Nucleus accumbens (tissue), 56 donors: ENCODE measurements at places on chromosomes 1 and 21.

DNA sequence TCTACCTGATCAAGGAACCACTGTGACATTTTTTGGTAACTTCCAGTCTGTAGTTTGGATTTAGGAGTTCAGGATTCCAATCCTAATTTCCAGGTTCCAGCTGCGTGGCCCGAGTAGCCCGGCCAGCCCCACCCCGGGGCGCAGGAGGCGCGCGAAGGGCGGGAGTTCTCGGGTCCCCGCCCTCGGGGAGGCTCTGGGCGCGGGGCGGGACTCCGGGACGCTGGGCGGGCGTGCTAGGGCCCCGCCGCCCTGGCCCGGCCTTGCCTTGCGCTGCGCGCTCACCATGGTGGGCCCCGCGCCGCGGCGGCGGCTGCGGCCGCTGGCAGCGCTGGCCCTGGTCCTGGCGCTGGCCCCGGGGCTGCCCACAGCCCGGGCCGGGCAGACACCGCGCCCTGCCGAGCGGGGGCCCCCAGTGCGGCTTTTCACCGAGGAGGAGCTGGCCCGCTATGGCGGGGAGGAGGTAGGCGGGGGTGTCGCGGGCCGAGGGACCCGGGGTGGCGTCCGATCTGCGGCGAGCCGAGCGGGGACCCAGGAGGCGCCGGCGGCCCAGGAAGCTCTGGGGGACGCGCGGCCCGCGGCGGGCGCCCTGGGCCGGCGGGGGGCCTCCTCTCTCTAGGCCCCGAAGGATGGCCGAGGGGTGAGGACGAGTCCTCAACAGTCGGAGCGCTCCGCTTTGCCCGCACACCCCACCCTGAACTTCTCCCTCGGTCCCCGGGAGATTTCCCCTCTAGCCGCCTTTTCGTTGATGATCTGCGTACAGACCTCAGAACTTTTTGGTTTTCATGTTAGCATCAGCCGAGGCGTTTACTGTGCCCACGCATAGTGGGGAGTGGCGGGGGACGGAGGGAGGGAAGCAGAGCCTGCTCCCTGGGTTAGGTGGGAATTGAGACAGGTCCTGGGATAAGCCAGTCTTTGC is at the start of gene NENF:
TSS of gene NENF (plus strand) at position 260 of the 916 bp plus-strand sequence. CDS start at position 284, 24 bp downstream.
- peak; percentile 74 for DNase-seq

DNA sequence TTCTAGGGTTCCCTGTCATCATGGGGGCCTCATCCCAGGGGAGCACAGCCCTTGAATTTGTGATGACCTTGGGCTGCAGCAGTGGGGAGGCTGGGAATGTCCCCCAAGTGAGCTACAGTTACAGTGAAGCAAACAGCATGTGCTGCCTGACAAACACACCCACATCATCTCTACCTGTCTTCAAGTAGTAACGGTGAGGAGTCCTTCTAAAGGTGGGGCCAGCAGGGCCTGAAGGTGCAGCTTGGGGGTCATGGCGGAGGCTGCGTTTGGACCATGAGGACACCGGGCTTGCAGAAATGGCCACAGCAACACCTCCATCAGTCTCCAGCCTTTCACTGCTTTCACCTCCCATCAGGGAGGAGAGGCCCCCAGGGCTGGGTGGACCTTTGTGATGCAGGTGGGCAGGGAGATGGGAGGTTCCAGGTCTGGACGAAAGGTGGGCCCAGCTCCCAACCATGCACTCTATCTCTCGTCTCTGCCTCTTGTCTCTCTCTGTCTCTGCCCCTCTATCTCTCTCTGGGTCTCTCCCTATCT is 55.7 kb downstream of the WNT9A start:
- DNase-seq: no peak

DNA sequence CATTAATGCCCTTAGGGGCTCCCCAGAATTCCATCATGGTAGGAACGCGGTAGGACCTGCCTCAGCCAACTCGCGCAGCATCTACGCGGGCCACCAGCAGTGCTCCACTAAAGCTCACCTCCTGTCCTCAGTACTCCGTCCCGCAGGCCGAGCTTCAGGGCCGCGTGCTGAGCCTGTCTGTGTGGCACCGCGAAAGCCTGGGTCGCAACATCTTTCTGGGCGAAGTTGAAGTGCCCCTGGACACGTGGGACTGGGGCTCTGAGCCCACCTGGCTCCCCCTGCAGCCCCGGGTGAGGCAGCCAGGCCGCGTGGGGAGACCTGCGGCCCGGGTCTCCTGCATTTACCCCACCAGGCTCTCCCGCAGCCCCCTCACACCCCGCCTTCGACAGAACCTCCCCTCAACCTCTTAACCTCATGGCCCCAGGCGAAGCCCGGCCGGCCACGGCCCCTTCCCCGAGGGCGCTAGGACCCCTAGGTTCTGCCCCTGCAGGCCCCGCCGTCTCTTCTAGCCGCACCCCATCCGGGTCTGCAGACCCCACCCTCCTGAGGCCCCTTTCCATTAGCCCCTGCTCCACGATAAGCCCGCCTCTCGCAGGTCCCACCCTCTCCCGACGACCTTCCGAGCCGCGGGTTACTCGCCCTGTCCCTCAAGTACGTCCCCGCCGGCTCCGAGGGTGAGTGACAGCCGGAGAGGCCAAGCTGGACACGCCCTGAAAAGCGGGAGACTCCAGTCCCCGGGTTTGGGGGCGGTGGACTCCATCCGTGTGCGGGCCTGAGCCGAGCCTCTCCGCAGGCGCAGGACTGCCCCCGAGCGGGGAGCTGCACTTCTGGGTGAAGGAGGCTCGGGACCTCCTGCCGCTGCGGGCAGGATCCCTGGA is 9.1 kb downstream of the SYTL1 start:
- no peak for DNase-seq

DNA sequence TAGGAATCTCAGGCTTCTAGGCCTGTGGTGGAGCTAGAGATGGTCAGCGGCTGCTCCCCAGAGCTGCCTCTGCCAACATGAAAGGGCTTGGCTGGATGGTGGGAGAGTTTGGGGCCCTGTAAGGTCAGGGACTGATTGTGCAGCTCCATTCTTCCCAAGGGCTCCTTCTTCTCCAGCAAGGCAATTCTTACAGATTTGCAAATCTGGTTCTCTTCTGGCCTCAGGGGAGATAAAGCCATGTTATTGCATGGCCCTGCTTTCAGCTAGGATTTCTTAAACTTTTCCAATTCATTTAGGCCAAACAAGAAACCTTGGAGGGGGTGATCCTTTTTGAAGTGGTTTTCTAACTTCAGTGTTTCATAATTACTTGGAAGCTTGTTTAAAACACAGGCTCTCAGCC is 213.4 kb downstream of the PRDM2 start:
- DNase-seq: no peak

GRCh38 chr1:204032642-204033235 is 40.2 kb upstream of the SOX13 start:
- no peak for DNase-seq

GRCh38 chr1:36217670-36218069 is 6.6 kb upstream of the THRAP3 start:
- DNase-seq: no peak

DNA sequence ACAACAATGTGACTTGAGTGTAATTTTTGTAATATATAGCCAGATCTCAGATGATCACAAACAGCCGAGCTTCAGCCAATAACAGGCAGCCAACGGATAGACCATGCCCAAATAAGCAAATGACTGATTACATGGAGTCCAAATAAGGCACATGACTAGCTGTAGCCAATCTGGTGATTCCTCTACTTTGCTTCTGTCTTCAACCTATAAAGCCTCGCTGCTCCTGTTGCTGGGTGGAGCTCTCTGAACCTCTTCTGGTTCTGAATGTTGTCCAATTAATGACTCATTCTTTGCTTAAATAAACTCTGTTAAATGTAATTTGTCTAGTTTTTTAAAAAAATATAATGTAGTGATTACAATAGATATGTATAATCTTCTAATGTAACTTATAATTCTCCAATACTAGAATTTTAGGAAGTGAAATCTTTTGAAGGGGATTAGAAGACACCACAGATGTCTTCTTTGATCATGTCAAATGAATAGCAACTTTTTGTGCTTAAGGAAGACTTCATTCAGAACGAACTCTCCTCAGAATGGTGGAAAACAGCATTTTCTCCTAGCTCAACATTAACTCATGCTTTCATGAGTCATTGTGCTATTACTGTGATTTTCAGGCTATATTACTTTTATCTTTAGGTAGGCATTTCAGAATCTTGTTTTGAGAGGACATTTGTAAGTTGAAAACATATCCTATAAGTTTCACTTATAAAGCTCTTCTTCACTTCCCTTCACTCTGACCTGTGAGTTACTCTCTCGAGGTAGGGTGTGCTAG is 857.8 kb upstream of the B3GALT2 start:
- DNase-seq: no peak

DNA sequence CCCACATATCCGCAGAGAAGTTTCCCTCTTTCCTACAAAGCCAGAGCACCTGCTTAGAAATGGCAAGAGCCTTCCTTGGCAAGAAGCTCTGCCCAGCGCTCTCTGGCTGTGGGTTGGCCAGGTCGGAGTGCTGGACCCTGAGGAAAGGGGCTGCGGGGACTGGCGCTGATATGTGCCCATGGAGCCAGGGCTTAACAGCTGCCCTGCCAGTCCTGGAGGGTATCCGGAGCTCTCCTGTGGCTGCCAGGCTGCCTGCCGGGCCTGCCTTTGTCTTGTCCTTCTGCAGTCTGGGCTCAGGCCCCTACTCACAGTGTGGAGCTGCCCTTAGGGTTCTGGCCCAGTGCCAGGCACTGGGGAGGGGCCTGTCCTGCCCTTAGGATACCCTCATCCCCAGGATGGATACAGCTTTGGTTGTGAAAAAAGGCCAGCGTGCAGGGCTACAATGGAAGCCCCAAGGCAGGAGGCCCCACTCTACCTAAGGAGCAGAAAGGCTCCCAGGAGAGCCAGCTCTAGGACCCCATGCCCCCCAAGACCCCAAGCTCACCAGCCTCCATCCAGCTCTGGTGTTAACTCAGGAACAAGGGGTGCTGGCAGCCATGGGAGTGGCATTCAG is 43.4 kb downstream of the KIAA1614 start:
- DNase-seq: peak; percentile 54

DNA sequence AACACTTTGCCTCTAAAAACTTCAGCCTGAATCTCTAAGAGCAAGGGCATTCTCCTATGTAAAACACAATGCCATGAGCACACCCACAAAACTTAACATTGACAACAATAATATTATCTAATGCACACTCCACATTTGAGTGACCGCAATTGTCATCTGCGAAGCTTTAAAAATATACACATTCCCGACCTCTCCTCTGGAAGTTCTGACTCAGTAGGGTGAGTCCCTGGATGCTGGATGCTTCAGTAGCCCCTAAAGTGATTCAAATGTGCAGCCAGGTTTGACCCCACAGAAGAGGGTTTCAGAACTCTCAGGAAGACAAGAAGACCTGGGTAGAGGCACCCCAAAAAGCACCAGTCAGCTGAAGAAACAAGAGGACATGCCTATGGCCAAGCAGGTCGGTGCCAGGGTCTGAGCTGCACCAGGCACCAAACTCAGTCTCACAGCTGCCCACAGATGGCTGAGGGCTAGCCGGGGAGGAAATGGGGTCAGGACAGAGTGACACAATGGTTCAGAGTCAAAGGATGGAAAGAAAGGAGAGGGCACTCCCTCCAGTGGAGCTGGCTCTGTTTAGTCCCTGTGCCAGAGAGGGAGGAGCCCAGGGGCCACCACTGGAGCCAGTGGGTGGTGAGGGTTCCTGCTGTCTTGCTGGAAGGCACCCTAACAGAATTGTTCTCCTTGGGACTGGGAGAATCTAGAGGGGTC is 17.4 kb downstream of the PIK3C2B start:
- peak; percentile 63 for DNase-seq

DNA sequence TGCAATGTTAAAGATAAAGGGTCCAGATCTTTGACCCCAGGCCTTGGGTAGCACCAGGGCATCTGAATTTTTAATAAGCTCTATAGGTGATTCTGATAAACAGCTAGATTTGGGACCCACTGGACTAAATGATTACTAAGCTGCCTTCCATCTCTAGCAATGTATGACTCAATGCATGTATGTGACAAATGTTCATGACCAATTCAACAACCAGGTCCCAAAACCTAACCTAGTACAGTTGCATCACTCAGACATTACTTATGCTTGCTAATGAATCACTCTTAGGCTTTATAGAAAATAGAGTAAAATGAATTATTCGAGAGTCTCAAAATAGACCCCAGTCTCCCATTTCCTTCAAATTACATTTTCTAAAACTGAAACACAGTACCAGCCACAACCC is 35.5 kb downstream of the RCAN1 start:
- no peak for DNase-seq

GRCh38 chr1:95028954-95029353 is 43.8 kb downstream of the ALG14 start:
- DNase-seq: no peak

DNA sequence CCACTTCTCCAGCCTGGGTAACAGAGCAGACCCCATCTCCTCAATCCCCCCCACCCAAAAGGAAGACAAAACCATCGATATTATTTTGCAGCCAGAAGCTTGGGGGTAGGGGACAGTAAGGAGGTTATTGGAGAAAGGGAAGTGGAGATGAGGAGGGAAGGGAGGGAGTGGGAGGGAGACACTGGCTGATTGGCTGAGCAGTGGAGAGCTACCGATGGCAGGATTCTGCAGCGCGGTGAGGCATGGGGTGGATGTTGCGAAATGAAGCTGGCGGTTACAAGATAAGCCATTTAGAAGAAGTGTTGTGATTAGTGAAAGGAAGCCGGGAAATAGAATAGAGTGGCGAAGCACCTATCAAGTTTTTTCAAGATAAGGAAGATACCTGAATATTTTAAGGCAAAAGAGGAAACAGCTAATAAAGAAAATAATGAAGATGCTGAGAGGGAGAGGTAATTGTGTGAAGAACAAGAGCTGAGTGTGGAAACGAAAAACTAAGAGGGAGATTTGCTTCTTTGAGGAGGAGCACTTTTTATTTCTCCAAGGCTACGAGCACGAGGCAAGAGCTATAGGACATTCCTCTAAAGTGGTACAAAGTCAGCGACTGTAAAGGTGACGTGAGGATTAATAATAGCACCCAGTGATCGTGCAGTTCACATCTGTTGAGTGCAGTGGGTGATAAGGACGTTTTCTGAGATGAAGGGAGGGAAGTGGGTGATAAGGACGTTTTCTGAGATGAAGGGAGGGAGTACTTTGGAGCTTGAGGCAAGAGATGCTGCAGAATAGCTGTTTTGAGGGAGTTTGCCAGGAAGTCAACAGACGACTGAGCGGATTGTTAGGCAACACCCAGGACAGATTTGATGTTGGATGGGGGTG is 103.2 kb upstream of the KIF26B start:
- no peak for DNase-seq

GRCh38 chr21:37642493-37642892 is 273.8 kb downstream of the KCNJ6 start:
- no peak for DNase-seq

GRCh38 chr1:165053351-165053750 is 303.2 kb downstream of the LMX1A start:
- DNase-seq: no peak

DNA sequence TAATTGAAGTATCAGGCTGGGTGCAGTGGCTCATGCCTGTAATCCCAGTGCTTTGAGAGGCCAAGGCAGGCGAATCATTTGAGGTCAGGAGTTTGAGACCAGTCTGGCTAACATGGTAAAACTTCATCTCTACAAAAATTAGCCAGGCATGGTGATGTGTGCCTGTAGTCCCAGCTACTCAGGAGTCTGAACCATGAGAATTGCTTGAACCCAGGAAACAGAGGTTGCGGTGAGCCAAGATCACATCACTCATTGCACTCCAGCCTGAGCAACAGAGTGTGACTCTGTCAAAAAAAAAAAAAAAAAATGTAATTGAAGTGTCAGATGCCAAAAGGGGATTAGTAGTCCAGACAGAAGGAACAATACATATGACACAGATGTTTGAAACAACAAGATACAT is 56.7 kb downstream of the SLC44A5 start:
- no peak for DNase-seq

GRCh38 chr1:239125027-239125426 is 261.3 kb upstream of the CHRM3 start:
- DNase-seq: no peak
